SK-N-SH (cell line): ENCODE measurements at places on chromosomes 5 and 9. TPM values are rescaled to one million over a fixed set of nuclear protein-coding genes. Genes with fewer than 3 reads are reported as not detected.

GRCh38 chr5:167579693-167580055 is 711.8 kb upstream of the WWC1 start:
- DNase-seq = no peak

- no peak for DNase-seq
Measured at GRCh38 chr9:91378695-91379127, 17.0 kb upstream of the AUH start.

DNA sequence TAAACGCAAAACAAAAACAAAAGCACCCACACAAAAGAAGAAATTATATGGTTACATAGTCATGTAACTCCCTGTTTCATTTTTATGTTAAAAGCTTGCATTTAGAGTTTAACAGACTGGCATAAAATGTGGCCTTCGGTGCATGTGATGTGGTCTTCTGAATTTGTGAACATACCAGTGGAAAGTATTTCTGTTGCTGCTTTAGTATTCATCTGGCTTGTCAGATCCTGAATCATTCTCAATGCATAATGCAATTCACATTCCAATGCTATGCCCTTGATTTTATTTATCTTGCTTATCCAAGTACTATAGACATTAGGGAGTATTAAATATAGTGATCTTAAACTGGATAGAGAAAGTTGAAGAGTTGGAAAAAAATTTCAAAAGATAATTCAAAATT is 740.2 kb upstream of the ZNF608 start:
- DNase-seq = no peak

GRCh38 chr9:4677392-4677791 is 2.0 kb upstream of the CDC37L1 start:
- no peak for DNase-seq

- DNase-seq = no peak
Measured at GRCh38 chr9:107963246-107963645, 473.7 kb upstream of the KLF4 start.

DNA sequence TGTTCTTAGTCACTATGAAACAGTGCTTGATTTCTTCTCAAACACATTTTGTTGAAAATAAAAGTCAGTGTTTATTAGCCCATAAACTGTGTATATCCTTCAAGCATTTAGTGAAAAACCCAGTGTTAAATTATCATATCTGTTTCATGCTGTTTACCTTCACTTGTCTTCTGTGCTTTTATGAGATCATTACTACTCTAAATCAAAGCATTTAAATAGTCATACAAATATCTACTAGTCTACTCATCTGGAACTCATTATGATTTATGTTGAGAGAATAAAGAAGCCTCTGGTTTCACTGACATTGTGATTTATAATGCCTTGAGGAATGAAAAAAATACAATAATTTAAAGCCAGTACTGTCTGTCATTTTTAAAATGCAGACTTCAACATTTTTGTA is 366.5 kb downstream of the SLCO4C1 start:
- no peak for DNase-seq

GRCh38 chr9:96293498-96294158 is 8.3 kb downstream of the HSD17B3 start:
- no peak for DNase-seq

DNA sequence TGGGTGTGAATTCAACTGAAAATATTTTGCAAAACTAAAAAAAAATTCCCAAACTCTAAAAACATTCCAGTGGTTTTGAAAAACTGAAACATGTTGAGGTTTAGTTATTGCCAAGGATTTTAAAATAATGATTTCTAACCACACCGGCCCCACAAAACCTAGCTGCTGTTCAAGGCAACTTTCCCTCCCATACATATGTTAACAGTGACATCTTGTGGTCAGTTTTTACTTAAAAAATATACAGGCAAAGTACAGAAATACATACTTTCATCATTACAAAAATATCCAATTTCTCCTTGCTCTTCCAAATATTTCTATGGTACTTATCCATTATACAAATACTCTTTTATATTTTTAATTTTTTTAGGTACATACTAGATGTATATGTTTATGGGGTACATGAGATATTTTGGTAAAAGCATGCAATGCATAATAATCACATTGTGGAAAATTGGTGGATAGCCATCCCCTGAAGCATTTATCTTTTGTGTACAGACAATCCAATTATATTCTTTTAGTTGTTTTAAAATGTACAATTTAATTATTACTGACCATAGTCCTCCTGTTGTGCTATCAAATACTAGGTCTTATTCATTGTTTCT is 34.4 kb upstream of the MRPS30 start:
- DNase-seq = peak; percentile 20

The SEMA4D gene
- 2.1 and 4.8 TPM in 2 replicates for polyA plus RNA-seq

The ANKRD31 gene
- polyA plus RNA-seq = 0.05 and 0.06 TPM in 2 replicates

The PCDHGA5 gene
- 0.57 and 0.71 TPM in 2 replicates for polyA plus RNA-seq
